ENCODE measurements at places on chromosomes 1 and 21. TPM values are rescaled to one million over a fixed set of nuclear protein-coding genes. Genes with fewer than 3 reads are reported as not detected.

Gene DCDC2B
- total RNA-seq: not detected

- H3K4me3 ChIP-seq: no peak overlapping the region
- peak overlapping the region; percentile 2 for H3K27ac ChIP-seq
- H3K4me1 ChIP-seq: no peaks in the 10 kb centered on the region
- no peaks in the 10 kb centered on the region for H3K36me3 ChIP-seq
- no peak for DNase-seq
Measured at GRCh38 chr1:2299131-2299627, 71.1 kb downstream of the SKI start.

Gene APCS
- total RNA-seq: not detected

GRCh38 chr1:223708001-223708359, 4.4 kb upstream of the CAPN2 start:
- no peaks in the 10 kb centered on the region for H3K27me3 ChIP-seq
- peak overlapping the region; percentile 82 for H3K27ac ChIP-seq
- DNase-seq: no peak
- H3K4me3 ChIP-seq: no peak overlapping the region

GRCh38 chr1:201769966-201770365, 59.0 kb upstream of the IPO9 start:
- H3K4me3 ChIP-seq: no peak overlapping the region
- H3K36me3 ChIP-seq: no peaks in the 10 kb centered on the region
- H3K27ac ChIP-seq: no peak overlapping the region
- H3K27me3 ChIP-seq: no peaks in the 10 kb centered on the region

Gene PTPRC
- total RNA-seq: 89.9 TPM

Gene RPE65
- not detected for total RNA-seq

DNA sequence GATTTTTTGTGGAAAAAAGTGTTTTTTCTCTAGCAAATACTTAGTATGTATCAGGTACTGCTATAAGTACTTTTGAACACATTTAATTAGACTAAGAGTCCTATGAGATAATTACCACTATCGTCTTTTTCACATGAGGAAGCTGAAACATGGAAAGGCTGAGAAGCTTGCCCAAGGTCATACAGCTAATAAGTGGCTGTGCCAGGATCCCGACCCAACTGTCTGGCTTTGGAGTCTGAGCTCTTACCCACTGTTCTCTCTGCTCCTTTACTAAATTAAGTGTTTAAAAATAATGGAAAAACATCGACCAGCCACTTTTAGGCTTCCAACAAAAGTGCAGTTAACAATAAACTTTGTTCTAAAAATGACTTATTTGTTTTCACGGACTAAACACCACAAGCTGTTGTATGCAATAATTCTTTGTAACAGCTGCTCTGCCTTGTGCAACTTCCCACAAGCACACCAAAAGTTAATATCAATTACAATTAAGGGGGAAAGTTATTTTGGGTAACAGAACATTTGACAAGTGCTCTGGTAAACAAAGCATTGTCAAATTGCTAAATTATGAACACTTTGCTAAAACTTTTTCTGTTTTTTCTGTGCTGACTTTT, 75.7 kb downstream of the CRB1 start:
- H3K36me3 ChIP-seq: no peaks in the 10 kb centered on the region
- no peaks in the 10 kb centered on the region for H3K27me3 ChIP-seq
- no peak overlapping the region for H3K4me3 ChIP-seq
- no peak for DNase-seq
- H3K4me1 ChIP-seq: no peaks in the 10 kb centered on the region
- no peak overlapping the region for H3K27ac ChIP-seq

DNA sequence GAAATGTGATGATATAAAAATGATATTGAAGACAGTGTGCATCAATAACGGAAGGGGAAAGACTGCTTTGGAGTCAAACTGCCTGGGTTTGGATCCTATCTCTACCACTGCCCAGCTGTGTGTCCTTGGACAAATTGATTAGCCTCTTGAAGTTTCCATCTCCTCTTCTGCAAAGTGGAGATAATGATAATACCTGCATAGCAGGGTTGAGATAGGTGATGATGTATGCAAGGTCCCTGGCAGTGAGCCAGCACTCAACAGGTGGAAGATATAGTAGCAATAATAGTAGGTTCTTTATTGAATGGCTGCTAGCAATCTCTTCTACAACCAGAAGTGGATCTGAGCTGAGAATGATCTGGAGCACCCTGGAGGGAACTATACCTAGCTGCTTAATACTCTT, 166.7 kb downstream of the MIS18A start:
- no peak overlapping the region for H3K4me3 ChIP-seq
- H3K27ac ChIP-seq: no peak overlapping the region
- DNase-seq: no peak
- no peaks in the 10 kb centered on the region for H3K27me3 ChIP-seq

Gene CELF3
- not detected for total RNA-seq

DNA sequence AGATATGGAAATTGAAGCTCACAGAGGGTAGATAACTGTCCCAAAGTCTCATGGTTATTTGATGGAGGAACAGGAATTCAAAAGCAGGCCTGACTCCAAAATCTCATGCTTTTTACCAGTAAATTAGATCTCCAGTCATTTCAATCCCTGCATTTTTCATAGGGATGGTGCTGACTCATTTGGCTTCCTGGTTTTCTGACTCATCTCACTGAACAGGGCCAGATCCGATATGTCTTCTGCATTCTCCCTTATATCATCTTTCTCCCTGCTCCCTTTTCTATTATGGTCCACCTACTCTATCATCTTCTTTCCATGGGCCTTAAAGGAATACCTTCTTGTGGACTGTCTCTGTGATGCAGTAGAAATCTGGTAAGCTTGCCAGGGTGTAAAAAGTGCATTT, 187.2 kb downstream of the FGGY start:
- no peak overlapping the region for H3K27ac ChIP-seq
- no peaks in the 10 kb centered on the region for H3K36me3 ChIP-seq
- no peaks in the 10 kb centered on the region for H3K27me3 ChIP-seq
- no peak for DNase-seq
- no peaks in the 10 kb centered on the region for H3K4me1 ChIP-seq

DNA sequence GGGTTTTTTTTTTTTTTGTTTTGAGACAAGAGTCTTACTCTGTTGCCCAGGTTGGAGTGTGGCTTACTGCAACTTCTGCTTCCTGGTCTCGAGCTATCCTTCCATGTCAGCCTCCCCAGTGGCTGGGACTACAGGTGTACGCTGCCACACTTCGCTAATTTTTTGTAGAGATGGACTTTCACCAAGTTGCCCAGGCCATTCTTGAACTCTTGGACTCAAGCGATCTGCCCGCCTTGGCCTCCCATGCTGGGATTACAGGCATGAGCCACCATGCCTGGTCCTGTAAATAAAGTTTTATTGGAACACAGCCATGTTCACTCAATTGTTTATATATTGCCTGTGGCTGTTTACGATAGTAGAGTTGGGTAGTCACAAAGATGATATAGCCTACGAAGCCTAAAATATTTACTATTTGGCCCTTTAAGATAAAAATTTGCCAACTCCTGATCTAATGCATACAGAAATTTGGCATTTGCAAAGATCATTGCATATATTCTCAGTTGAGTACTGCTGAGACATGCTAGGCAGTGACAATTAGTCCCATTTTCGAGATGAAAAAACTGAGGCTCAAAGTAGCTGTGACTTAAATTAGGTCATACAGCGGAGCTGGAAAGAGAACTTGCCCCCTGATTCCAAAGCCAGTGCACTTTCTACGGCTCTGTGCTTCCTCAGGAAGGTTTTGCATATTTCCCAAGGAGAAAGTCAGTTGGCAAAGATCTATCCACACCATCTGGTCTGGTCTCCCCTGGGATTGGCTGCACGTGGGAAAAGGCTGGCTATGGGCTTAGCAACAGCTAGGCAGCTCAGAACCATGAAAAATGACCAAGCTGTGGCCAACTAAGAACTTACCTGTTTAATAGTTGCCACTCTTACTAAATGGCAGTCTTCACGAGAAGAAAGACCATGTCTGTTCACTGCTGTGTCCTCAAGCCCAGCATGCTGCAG, 19.4 kb downstream of the MECR start:
- no peak for DNase-seq
- no peaks in the 10 kb centered on the region for H3K4me1 ChIP-seq
- H3K27me3 ChIP-seq: no peaks in the 10 kb centered on the region

Gene SAMD13
- total RNA-seq: 1.7 TPM

DNA sequence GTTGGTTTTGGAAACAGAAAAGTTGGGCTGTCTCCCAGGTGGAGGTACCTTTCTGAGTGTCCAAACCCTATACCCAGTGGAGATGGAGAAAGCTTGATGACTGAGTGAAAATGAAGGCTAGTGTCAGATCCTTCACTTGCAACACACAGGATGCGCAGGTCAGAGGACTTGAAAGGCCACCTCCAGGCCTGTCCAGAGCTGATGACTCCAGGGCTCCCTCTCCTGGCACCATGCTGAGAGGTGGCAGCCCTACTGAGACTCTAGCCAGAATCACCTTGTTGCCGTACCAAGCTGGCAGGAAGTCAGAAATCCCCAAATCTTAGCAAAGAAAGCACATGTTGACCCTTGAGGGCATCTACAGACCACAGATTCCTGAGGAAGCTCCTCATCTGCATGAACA, 16.4 kb downstream of the KNCN start:
- H3K4me3 ChIP-seq: no peak overlapping the region
- no peaks in the 10 kb centered on the region for H3K27me3 ChIP-seq
- H3K27ac ChIP-seq: no peak overlapping the region
- no peaks in the 10 kb centered on the region for H3K36me3 ChIP-seq

GRCh38 chr1:88800382-88801051, 90.8 kb downstream of the GTF2B start:
- no peaks in the 10 kb centered on the region for H3K36me3 ChIP-seq
- H3K27ac ChIP-seq: no peak overlapping the region
- H3K4me3 ChIP-seq: no peak overlapping the region
- H3K27me3 ChIP-seq: no peaks in the 10 kb centered on the region

Gene SYT6
- total RNA-seq: 0.12 TPM

GRCh38 chr1:233614743-233615521, 1.0 kb downstream of the KCNK1 start:
- no peak for DNase-seq
- no peak overlapping the region for H3K27ac ChIP-seq
- no peaks in the 10 kb centered on the region for H3K4me1 ChIP-seq
- H3K36me3 ChIP-seq: no peaks in the 10 kb centered on the region

Gene AMY1B
- not detected for total RNA-seq

- no peaks in the 10 kb centered on the region for H3K36me3 ChIP-seq
- DNase-seq: no peak
- no peak overlapping the region for H3K27ac ChIP-seq
- H3K4me1 ChIP-seq: no peaks in the 10 kb centered on the region
- H3K27me3 ChIP-seq: no peaks in the 10 kb centered on the region
Measured at GRCh38 chr1:70504821-70505193, 93.7 kb downstream of the CTH start.

GRCh38 chr21:43877936-43878575, 13.0 kb downstream of the AGPAT3 start:
- no peaks in the 10 kb centered on the region for H3K4me1 ChIP-seq
- no peaks in the 10 kb centered on the region for H3K36me3 ChIP-seq
- DNase-seq: no peak
- no peaks in the 10 kb centered on the region for H3K27me3 ChIP-seq
- no peak overlapping the region for H3K27ac ChIP-seq

DNA sequence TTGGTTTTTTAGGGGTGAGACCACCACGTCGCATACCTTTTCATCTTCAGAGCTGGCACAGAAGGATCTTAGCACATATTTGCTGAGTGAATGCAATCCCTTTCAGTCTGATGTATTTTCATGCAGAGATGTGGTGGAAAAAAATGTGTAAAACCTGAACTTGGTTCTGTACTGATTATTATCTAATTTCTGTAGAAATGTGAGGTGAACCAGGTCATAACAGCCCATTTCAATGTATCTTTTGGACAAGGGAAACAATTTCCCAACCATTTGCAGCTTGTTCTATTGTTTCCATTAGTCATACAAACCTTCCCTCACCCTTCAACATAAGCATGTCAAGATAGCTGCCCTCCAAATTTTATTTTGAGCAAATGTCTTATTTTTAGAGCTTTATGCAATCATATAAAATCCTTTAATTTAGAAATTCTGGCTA, 46.8 kb upstream of the RUNX1 start:
- H3K27me3 ChIP-seq: no peaks in the 10 kb centered on the region
- H3K36me3 ChIP-seq: no peaks in the 10 kb centered on the region
- no peak overlapping the region for H3K4me3 ChIP-seq
- H3K27ac ChIP-seq: no peak overlapping the region

- DNase-seq: peak; percentile 60
- H3K27me3 ChIP-seq: no peaks in the 10 kb centered on the region
- H3K36me3 ChIP-seq: no peaks in the 10 kb centered on the region
- peaks cover 4% of the 10 kb centered on the region for H3K4me1 ChIP-seq
Measured at GRCh38 chr1:203559523-203559922, 65.6 kb downstream of the OPTC start.

- no peak overlapping the region for H3K27ac ChIP-seq
- no peaks in the 10 kb centered on the region for H3K36me3 ChIP-seq
- peaks cover 4% of the 10 kb centered on the region for H3K27me3 ChIP-seq
- no peak for DNase-seq
- no peak overlapping the region for H3K4me3 ChIP-seq
Measured at GRCh38 chr1:4594286-4594991, 60.0 kb upstream of the AJAP1 start.

DNA sequence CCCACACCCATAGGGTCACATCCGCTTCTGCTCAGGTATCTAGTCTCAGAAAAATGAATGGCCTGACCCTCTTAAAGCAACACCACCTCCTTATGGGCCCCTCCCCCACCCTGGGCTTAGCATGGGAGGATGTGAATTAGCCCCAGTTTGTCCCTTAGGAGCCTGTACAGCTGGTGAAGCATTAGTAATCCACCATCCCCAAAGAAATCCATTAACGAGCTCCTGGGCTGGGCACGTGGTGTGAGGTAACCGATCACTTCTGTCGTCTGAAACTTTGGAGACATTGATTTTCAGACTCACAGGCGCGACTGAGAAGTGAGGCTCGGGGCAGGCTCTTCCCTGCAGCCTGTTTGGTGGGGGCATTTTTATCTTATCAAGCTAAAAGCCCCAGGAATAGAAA, 10.5 kb downstream of the RASSF5 start:
- no peaks in the 10 kb centered on the region for H3K27me3 ChIP-seq
- DNase-seq: peak; percentile 33
- no peak overlapping the region for H3K27ac ChIP-seq
- no peaks in the 10 kb centered on the region for H3K36me3 ChIP-seq
- H3K4me3 ChIP-seq: no peak overlapping the region

Gene SPRR1A
- total RNA-seq: not detected

DNA sequence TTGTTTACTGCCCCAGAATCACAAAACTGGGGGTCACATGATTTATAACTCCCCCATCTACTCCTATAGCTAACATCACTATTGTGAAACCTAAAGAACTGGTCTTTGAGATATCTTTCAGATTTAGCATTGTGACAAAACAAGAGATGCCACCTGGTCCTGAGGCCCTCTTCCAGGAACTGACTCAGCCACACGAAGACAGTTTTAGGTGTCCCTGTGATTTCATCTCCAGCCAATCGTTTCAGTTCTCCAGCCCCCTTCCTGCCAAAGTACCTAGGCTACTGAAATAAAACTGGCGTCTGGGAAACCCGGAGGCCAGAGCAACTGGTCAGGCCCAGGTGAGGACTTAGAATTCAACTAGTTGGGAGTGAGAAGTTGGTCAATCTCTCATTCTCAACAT, 36.6 kb downstream of the TBX19 start:
- DNase-seq: no peak
- H3K4me1 ChIP-seq: peaks cover 2% of the 10 kb centered on the region
- no peak overlapping the region for H3K4me3 ChIP-seq
